ENCODE measurements at places on chromosomes 2 and 18.

DNA sequence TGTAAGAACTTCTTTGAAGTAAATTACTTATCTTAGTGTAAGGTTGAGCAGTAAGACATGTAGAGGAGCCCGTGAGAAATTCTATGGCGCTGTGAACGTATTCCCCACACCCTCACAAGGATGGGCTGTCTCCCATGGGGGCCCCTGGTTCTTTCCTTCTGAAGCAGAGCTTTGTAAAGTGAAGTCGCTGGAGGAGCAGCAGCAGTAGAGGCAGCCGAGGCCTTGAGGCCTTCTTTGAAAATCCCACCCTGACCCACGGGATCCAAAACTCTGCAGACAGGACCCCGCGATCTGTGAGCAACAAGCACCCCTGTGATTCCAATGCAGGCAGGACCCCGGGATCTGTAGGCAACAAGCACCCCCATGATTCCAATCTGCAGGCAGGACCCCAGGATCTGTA is 23.8 kb upstream of the SNTG2 start:
- DNase-seq = no peak

- DNase-seq = no peak
These were observed 51.3 kb downstream of the DDX1 start for GRCh38 chr2:15642815-15643500.

DNA sequence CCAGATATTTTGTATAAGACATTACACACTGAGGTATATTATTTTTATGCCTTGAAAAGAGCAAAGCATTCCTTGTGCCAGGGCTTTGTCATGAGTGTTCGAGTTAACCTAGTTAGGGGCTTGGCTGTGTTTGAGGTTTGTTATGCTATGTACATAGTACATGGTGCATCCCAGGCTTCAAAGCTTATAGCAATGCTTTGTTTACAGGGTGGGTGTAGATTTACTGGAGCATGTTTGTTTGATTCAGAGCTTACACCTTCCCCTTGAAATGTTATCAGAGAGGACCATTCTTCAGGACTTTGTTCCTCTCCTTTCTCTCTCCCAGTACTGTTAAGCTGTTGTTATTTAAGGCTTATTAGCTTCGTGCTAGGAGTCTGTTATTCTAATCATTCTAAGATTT is 738.7 kb upstream of the LRRTM4 start:
- no peak for DNase-seq

DNA sequence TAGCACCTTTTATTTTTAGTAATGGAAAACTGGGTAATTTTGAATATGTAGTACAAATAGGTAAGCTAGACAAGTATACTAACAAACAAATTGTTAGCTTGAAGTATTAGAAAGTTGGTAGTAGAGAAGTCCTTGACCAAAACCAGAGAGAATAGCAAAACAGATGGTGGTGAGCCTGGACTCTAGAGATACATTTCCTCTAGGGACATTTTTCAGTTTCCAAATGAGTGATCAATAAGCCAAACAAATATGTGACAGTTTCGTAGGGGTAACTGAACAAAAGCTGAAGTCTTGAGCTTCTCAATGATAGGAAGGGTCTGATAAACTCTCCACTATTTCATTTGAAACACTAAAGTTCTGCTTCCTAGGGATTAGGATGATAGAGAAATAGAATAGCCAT is 692.0 kb upstream of the FAM98A start:
- DNase-seq = no peak

DNA sequence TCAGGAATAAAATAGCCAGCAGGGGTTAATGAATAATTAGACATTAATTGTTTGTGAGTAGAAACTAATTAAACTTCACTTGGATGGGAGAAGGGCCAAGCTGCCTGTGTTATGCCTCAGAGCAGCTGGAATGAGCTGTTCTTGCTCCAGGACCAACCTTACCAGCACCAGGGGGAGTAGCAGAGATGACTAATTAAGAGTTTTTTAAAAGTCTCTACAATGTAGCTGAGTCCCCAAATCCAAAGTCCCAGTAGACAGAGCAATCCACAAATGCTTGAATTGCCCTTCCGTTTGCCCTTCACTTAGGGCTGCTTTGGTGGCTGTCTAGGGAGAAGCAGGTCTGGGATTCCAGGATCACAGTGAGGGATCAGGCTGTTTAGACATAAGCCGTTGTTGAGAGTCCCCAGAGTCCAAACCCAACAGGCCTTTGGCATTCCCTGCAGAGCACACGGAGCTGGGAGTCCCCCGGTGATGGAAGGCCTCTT is 59.4 kb downstream of the RHOB start:
- DNase-seq = no peak

DNA sequence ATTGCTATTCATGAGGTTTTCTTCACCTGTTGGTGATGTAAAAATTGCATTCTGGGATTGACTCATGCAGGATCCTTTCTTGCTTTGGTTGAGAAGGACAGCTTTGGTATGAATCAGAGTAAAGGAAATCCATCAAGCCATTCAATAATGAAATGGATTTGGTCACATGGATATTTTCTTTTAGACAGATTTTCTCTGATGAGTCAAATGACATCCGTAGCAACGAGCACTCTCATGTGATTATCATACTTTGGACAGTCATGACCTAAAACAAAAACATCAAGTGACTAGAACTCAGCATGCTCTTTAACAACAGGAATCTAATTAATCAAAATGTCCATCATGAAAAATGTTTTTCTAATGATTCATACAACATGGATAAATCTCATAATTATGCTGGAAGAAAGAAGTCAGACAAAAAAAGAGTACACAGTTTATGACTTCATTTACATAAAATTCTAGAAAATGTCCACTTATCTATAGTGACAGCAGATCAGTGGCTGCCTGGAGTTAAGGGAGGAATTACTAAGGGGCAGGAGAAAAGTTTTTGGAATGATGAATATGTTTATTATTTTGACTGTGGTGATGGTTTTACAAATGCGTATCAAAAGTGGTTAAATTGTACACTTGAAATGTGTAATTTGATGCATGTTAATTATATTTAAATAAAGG is 30.7 kb downstream of the TRAK2 start:
- no peak for DNase-seq

DNA sequence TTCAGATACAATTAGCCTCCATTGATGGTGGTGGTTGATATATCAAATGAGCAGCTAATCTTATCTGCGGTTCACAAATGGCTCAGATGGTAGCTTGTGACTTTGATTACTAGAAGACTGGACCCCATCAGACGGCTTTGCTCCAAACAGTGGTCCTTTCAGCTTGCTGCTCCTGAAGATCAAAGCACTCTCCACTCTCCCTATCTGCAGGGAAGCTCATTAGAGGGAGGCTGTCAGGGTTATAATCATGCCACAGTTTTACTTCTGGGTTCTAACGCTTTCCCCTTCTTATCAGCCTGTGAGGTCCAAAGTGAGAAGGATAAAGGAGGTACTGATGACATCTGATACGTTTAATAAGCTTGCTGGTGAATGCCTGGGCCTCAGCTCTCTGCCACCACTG is 247.1 kb upstream of the NT5C1B start:
- no peak for DNase-seq

DNA sequence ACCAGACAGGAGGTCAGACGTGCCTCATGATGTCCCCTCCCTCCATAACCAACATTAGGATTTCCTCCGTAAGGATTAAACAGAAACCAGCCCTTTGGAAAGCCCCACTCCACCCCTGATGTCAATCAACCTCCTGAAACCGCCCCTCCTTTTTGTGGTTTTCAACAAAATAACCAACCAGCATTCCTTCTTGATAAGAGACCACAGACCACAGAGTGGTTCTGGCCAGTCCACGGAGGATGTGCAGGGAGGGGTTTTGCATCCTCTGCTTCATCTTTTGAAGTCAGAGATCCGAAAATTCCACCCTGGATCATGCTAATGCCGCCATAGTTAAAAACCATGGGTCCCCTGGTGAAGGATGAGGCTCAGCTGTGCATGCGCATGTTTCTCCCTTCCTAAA is 180.0 kb upstream of the CCDC150 start:
- peak; percentile 5 for DNase-seq

DNA sequence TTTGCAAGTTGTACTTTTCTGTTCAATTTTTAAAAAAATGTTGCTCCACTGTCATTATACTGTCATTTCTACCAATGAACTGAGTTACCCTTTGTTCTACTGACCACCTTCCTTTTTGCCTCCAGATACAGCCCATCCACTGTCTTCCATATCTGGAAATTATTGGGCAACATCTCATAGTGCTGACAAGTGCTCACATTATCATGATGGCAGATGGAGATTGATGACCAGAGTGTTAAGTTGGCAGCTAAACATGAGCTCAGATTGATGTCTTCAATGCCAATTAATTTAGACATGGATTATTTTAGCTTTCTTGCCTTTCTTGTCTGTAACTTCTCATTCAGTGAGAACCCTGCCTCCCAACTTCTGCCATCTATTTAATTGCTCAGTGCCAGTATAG is 76.6 kb downstream of the KIAA1328 start:
- DNase-seq = no peak

GRCh38 chr2:216090369-216090786 is 8.7 kb downstream of the TMEM169 start:
- DNase-seq = peak; percentile 30

DNA sequence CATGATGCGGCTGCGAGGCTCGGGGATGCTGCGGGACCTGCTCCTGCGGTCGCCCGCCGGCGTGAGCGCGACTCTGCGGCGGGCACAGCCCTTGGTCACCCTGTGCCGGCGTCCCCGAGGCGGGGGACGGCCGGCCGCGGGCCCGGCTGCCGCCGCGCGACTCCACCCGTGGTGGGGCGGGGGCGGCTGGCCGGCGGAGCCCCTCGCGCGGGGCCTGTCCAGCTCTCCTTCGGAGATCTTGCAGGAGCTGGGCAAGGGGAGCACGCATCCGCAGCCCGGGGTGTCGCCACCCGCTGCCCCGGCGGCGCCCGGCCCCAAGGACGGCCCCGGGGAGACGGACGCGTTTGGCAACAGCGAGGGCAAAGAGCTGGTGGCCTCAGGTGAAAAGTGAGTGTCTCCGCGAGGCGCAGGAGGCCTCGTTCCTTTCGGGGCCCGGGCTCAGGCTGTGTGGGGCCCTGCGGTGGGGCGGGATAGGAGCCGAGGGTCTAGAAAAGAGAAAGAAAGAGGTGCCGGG is 520 bp downstream of the GLS start:
- no peak for DNase-seq

DNA sequence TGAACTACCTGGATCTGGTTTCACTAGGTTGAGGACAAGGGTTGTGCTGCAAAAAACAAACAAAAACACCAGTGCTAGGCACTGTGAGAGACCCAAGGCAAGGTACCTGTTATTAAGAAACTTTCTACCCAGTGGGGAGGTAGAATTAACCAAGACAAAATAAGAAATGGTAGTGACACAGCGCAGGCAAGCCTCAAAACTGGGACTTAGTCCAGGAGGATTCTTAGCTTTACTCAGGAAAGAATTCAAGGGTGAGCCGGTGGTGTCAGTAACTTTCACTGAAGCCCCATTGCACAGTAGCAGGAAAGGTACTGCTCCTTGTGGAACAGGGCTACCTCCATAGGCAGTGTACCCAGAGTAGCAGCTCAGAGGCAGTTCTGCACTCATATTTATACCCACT is 131.6 kb downstream of the SCG2 start:
- DNase-seq = no peak

DNA sequence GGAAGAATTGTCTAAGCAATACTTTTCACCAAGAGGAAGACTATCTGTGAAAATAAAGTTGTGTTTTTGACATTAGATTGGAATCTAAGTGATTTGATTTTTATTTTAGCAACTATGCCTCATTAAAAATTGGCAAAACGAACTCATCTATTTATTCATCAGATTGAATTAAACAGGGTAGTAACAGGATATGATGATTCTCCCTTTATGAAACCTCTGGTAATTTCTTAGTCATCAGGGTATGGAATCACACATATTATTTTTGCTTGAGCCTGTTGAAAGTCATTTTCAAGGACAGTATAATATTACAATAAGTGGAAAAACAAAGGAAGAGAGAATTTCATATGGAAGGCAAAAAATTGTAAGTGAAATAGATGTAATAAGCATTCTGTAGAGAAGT is 22.0 kb downstream of the ZNF804A start:
- DNase-seq = no peak

DNA sequence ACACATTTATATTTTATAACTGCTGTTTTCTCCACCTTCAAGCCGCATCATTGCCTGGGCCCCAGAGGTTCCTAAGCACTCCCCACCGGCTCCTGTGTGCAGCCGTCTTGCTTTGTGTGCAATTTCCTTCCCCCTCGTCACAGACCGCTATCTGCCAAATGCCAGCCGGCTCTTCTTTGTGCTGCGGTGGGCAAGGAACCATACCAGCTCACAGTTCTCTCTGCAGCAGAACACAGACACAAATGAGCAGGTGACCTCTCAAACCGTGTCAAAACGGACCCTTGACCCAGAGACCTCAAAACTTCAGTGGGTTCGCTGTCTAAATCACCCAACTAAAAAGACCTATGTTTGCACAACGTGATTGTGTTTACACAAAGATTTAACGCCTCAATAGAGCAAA is 58.2 kb downstream of the KLF7 start:
- no peak for DNase-seq

- no peak for DNase-seq
These were observed 258.6 kb downstream of the TNS1 start for GRCh38 chr2:217743966-217744761.

DNA sequence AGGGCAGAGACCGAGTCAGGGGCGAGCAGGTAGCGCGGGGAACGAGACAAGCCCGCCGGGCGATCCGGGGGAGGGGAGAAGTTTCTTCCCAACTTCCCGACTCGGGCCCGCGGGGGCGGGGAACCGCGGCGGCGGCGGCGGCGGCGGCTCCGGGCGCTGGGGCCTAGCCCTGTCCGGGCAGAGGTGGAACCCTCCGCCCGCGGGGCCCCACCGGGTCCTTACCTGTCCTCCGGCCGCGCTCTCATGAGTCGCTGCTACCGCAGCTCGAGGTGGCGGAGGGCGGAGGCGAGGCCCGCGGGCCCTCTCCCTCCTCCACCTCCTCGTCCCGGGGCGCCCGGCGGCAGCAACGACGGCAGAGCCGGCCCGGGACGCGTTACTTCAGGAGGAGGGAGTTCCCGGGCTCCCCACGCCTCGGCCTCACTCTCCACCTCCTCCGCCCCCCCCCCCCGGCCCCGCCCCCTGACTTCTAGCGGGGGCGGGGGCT is at the start of gene YES1:
Gene YES1 (minus strand): TSS at position 351 of the 484 bp plus-strand sequence. CDS start 55,415 bp downstream, outside the sequence.
- DNase-seq = no peak

GRCh38 chr2:215615803-215616174 is 179.9 kb upstream of the FN1 start:
- no peak for DNase-seq

- DNase-seq = no peak
These were observed 21.8 kb downstream of the DOK1 start for GRCh38 chr2:74576211-74576862.

Measured in activated naive CD4-positive, alpha-beta T cell treated with anti-CD3 and anti-CD28 coated beads for 36 hours (primary cell).